GM23338 (cell line): ENCODE measurements at places on chromosomes 1 and 21. TPM values are rescaled to one million over a fixed set of nuclear protein-coding genes. Genes with fewer than 3 reads are reported as not detected.

DNA sequence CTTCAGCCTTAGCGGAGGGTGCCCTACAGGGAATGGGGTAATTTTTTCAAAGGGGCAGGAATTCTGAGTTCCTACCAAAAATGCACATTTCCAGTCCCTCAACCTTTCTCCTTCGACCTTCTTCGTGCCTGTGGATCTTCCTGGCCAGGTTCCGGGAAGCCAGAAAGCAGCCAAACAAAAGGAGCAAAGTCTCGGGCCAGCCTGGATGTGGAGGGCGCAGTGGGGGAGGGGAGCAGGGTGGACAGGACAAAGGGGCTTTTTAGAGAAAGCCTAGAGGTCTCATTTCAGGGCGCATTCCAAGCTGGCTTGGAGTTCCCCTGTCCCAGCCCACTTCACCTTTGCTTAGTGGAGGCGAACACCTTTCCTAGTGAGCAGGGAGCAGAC lies 2.9 kb upstream of the INAVA start:
- DNase-seq = peak; percentile 95

Gene EXTL1
- total RNA-seq = 0.35 and 1.2 TPM in 2 replicates

- DNase-seq = no peak
Observed at GRCh38 chr21:28817871-28818270, 174.8 kb downstream of the LTN1 start.

- DNase-seq = no peak
Observed at GRCh38 chr1:229140119-229140396, 130.9 kb upstream of the RAB4A start.

GRCh38 chr1:208369658-208370057 lies 125.5 kb upstream of the PLXNA2 start:
- no peak for DNase-seq

Gene LGR6
- total RNA-seq = 0.58 and 0.66 TPM in 2 replicates
